Lung (tissue), 17 donors: ENCODE measurements at places on chromosomes 2 and 18.

- no peaks in the 10 kb centered on the region for H3K36me3 ChIP-seq
- H3K4me3 ChIP-seq, result no peak overlapping the region
- peaks cover 11% of the 10 kb centered on the region for H3K4me1 ChIP-seq
Observed at GRCh38 chr2:10221443-10221842, 81.3 kb upstream of the HPCAL1 start.

- no peaks in the 10 kb centered on the region for H3K36me3 ChIP-seq
- no peak for DNase-seq
Observed at GRCh38 chr18:35190948-35191697, 49.7 kb upstream of the ZNF397 start.

DNA sequence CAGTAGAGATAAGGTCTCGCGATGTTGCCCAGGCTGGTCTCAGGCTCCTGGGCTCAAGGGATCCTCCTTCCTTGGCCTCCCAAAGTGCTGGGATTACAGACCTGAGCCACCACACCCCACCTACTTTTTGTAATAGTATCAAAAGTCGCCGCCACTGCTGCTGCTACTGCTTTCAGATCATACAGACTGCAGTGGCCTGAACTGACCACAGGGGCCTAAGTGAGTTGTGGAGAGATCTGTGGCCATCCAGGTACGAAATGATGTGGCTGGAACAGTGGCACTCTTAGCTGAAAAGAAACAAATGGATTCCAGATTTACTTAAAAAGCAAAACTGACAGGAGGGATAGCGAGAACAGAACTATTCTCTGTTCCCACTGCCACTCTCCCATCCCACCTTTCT, 32.9 kb upstream of the POMC start:
- H3K27ac ChIP-seq, result no peak overlapping the region
- no peak overlapping the region for H3K4me3 ChIP-seq
- H3K27me3 ChIP-seq, result no peaks in the 10 kb centered on the region
- DNase-seq, result no peak
- H3K4me1 ChIP-seq, result no peaks in the 10 kb centered on the region

DNA sequence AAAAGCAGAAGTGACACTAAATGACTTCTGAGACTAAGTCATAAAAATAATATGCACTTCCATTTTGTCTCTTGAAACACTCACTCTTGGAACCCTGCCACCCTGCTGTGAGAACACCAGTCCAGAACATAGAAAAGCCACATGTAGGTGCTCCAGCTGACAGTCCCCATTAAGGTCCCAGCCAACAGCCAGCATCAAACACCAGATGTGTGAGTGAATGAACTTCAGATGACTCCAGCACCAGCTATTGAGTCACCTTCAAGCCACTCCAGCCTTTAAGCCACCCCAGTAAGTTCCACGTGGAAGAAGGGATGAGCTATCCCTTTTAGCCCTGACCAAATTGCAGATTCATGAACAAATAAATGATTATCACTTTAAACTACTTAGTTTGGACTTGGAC, 31.5 kb upstream of the LGALSL start:
- H3K4me3 ChIP-seq, result no peak overlapping the region
- H3K27me3 ChIP-seq, result no peaks in the 10 kb centered on the region
- H3K4me1 ChIP-seq, result peaks cover 11% of the 10 kb centered on the region
- H3K36me3 ChIP-seq, result no peaks in the 10 kb centered on the region
- no peak for DNase-seq

DNA sequence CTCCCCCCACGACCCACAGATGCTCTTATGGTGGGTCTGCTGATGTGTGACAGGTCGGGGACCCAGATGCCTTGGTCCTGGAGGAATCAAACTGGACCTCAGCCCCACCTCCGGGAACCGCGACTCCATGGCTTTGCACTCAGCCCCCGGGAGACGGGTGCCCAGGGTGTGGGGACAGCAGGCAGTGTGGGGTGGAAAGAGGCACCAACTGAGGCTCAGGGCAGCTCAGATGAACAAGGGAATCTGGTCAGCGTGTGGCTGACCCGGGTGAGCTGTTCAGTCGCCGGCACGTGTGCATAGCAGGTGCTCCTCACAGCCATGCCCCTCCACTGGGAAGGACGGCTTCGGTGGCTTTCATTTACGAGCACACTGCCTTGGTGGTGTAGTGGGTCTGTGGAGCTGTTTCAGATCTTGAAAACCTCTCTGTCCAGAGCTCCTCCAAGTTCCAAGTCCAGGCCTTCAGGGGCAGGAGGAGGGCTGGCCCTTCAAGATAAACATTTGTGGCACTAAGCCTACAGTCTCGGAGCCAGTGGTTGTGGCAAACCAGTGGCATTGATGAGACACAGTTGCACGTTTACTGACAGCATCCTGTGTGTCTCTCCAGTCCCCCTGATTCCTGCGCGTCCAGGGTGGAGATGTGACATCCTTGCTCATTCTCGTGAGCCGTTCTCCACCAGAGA, 471.2 kb upstream of the HS6ST1 start:
- H3K36me3 ChIP-seq, result no peaks in the 10 kb centered on the region
- H3K27me3 ChIP-seq, result no peaks in the 10 kb centered on the region
- no peak overlapping the region for H3K4me3 ChIP-seq
- no peak overlapping the region for H3K27ac ChIP-seq
- H3K4me1 ChIP-seq, result peaks cover 5% of the 10 kb centered on the region
- no peak for DNase-seq

GRCh38 chr2:155070489-155070888, 372.0 kb downstream of the KCNJ3 start:
- H3K4me3 ChIP-seq, result no peak overlapping the region
- H3K36me3 ChIP-seq, result no peaks in the 10 kb centered on the region
- no peaks in the 10 kb centered on the region for H3K4me1 ChIP-seq

- peak within 1 kb of the TSS; percentile 33 for H3K4me3 ChIP-seq
- no peaks in the 10 kb centered on the region for H3K36me3 ChIP-seq
- DNase-seq, result peak; percentile 66
- H3K27ac ChIP-seq, result no peak within 1 kb of the TSS
- H3K4me1 ChIP-seq, result peaks cover 13% of the 10 kb centered on the region
- H3K27me3 ChIP-seq, result peaks cover 87% of the 10 kb centered on the region
Observed at GRCh38 chr2:73293534-73294171, at the start of gene EGR4. EGR4 (minus strand) TSS chr2:73293548; CDS start chr2:73293317, 231 bp downstream.
